ENCODE measurements at places on chromosomes 4 and X.
A peak's percentile ranks its signal among the peaks of the same experiment; 100 is the strongest.

- no peak for DNase-seq
Observed at GRCh38 chrX:120426599-120426998, 42.5 kb downstream of the LAMP2 start.

DNA sequence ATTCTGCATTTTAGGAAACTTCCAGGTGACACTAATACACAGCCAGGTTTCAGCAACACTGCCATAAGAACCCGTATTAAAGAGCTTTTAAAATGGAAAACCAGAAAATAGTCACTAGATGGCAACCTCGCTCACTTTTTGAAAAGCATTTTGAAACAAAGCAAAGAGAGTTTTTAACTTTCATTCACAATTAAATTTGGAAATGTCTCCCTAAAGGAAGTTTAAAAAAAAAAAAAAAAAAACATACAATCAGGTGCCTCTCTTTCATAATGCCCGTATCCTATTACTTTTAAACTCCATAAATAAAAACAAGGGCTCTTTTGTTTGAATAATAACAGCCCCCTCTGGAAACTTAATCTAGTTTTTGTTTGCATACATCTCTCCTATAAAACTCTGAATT, 20.3 kb downstream of the MEPE start:
- peak; percentile 71 for DNase-seq

DNA sequence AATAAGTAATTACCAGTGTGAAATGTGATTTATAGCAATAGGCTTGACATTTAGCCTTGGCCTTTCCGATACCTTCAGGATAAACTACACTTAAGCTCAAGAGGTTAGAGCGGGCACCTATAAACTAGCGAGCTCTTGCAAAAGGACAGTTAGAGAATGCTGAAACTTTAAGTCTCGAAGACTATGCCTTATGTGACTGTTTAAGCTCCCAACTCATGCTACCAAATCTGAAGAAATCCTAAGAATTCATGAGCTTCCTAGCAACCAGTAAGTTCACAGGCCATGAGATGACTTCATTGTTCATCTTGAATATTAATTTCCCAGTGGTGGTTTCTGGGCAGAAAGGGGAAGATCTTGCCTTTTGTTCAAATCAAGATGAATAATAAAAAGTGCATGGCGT, 4.7 kb downstream of the STOX2 start:
- no peak for DNase-seq

GRCh38 chr4:182179105-182179504, 64.1 kb upstream of the TENM3 start:
- DNase-seq, result no peak

DNA sequence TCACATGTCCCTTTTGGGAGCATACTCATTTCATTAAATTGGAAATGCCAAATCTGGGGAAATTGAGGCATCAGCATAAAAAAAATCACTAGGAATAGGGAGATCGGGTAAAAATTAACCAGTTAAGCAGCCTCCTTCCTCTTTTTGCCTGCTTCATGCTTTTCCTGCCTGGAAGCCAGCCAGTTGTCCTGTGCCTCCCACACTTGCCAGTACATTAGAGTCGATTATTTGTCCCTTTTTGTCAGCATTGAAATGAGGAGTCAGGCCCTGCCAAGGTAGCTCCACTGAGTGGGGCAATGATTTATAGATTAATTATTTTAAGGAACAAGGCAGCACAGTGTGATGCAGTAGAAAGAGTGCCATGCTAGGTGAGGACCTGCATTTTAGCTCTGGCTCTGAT, 55.3 kb downstream of the SH2D1A start:
- peak; percentile 30 for DNase-seq

GRCh38 chr4:161907590-161907955, 256.2 kb downstream of the FSTL5 start:
- no peak for DNase-seq

DNA sequence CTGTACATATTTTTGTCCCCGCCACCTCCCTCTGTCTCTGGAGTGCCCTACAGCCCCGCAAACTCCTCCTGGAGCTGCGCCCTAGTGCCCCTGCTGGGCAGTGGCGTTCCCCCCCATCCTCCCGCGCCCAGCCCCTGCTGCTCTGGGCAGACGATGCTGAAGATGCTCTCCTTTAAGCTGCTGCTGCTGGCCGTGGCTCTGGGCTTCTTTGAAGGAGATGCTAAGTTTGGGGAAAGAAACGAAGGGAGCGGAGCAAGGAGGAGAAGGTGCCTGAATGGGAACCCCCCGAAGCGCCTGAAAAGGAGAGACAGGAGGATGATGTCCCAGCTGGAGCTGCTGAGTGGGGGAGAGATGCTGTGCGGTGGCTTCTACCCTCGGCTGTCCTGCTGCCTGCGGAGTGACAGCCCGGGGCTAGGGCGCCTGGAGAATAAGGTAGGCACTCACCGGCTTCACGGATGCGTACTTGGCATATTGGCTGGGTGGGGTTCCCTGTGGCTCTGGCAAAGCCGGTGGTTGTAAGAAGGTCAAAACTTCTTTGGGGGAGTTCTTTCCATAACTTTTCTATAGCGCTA, 653 bp downstream of the HHIP start:
- peak; percentile 9 for DNase-seq

DNA sequence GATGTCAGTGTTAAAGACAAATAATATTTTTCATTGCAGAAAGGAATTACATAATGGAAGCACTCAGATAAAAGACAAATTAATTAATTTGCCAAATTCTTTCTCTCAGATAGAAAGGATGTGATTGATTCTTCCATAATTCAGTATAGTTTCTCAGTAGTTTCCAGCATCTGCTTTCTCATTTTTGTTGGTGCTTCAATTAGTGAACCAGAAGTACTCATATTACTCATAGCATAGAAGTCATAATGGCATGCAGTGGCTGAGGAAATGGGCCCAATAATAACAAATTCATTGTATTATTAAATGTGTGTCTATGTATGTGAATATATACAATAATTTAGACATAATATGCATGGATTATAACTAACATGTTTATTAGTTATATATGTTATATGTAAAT, 393.3 kb upstream of the TRAM1L1 start:
- DNase-seq, result no peak

- no peak for DNase-seq
Observed at GRCh38 chrX:8627796-8628195, 104.1 kb downstream of the ANOS1 start.

DNA sequence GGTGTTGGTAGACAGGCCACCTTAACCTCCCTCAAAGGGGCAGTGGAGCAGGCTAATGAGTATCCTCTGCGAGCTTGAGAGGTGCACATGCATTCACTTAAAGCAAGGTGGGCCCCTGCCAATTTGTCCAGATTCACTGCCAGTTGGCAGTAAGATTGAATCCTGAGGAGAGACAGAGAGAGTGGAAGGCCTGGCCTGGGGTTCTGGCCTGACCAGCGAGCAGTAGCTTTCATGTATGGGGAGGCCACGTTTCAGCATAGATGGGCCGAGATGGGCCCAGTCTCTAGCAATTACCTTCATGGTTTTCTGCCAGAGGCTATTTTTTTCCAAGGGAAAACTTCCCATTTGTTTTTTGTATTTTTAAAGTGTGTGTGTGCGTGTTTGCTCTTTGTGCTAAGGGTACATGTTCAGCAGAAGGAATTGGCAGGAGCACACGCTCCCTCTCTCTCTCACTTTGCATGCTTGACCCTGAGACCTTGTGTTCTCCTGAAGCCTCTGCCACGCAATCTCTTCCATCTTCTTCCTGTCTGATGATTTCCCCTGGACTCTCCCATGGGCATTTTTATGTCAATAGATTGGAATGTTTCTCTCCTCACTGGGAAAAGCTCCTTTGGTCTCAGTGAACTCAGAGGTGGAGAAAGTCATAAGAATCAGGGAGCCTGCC, 215.8 kb upstream of the SFRP2 start:
- DNase-seq, result peak; percentile 77

GRCh38 chrX:133640161-133641015, 225.1 kb upstream of the GPC4 start:
- DNase-seq, result peak; percentile 79

DNA sequence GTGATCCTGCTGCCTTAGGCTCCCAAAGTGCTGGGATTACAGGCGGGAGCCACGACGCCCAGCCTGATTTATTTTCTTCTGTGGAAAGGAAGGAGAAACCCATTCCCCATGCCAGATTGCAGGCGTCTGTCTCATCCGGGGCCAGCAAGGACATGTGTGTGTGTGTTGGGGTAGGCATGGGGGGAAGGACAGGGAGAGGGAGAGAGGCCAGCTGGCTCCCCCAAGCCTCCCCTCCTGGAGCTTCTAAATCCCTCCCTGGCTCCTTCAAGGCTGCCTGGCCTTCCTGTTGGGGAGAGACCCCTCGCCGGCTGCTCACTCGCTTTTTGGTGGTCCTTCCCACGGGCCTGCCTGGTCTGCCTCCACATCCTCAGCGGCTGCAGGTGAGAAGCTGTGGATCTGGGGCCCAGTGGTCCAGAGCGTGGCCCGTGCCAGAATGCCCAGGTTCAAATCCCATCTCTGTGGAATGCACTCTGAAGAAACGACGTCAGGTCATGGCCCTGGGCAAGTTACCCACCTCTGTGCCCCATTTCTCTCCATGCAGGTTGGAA, 1.3 kb upstream of the PLXNB3 start:
- no peak for DNase-seq

GRCh38 chr4:64594723-64595122, 185.5 kb upstream of the TECRL start:
- no peak for DNase-seq

DNA sequence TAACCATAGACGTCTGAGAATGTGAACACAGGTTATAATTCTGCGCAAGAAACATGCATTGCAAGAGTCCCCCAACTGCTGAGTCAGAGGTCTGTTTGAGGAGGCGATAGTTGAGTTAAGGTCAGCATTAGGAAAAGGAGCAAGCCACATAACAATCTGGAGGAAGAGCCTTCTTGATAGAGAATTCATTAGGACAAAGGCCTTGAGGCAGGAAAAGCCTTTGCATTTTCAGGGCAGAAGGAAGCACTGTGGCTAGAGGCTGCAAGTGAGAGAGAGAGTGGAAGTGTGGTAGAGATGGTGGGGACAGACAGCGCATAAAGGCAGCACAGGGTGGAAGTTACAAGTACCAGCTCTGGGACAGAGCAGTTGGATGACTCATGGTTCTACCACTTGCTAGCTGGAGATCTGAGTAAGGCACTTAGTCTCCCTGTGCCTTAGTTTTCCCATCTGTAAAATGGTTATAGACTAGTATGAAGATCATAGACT, 125.8 kb upstream of the LNX1 start:
- DNase-seq, result no peak

- DNase-seq, result no peak
Observed at GRCh38 chrX:21838937-21839333, 482 bp upstream of the MBTPS2 start.

DNA sequence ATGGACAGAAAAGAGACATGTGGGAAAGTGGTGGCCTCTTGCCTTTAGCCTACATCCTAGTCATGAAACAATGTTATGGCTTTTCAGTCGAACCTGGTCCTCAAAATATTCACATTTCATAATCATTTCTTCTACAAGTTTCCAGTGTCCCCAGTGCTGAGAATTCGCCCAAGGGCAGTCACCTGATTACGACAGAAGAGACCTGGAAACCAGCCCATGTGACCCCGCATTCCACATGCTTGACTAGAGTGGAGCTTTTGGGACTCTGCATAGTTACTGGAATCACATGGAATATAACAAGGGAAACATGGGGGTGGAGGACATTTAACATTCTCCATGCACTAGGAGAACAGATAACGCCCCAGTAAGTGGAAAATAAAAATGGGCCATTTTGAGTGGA, 100.1 kb downstream of the PPARGC1A start:
- DNase-seq, result peak; percentile 95

DNA sequence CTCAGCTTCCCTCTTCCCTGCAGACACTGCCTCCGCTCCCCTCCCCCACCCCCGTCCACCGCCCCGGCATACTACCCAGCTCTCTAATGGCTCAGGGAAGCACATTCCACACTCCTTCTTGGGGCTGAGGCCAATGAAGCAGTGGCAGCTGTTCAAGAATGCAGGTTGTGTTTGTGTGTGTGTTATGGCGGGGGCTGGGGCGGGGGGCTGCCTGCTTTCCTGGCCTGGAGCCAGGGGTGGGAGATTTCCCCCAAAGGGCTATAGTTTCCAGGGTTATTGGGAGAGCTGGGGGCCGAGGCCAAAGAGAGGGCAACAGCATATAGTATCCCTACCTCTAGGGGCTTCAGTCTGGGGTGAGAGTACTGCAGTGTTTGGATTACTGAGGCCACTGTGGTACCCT, 149.4 kb downstream of the EFNB1 start:
- DNase-seq, result peak; percentile 19

DNA sequence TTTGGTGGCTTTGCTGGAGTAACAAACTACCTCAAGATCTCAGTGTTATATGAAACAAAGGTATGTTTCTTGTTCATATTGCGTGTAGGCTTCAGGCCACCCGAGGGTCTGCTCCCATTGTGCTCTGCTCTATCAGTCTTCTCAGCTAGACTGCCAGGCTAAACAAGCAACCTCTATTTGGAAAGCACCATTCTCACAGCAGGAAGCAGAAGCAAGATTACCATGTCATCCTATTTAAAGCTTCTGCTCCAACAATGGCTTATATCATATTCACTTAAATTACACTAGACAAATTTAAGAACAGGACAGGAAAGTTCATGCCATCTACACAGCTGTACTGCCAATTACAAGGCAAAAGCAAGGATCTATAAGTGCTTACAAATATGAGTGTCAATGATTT, 385.8 kb downstream of the PPARGC1A start:
- no peak for DNase-seq

GRCh38 chr4:108144451-108144850, 24.3 kb downstream of the LEF1 start:
- no peak for DNase-seq
